ENCODE measurements at places on chromosomes 1 and 21.

GRCh38 chr1:29761159-29761928 is 525.0 kb downstream of the PTPRU start:
- DNase-seq: no peak
- no peak overlapping the region for H3K27ac ChIP-seq
- H3K27me3 ChIP-seq: no peaks in the 10 kb centered on the region
- H3K36me3 ChIP-seq: no peaks in the 10 kb centered on the region
- H3K4me1 ChIP-seq: peaks cover 13% of the 10 kb centered on the region

DNA sequence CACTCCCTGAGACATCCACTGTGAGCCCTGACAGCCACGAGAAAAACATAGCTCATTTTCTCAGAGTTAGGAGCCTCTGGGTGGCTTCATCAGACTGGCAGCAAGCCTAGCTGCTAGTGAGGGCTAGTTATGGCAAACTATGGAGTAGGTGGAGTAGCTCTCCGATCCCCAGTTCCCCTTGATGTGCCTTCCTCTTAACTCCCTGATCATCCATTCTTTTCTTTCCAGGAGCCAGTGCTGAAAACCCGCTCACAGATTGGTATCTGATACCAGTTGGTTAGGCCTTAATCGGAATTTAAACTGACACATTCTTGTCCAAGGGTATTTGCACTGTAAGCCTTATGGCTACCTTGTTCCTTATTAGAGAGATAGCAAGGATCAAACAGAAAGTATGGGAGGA is 31.4 kb upstream of the PAXBP1 start:
- H3K4me1 ChIP-seq: no peaks in the 10 kb centered on the region
- H3K27ac ChIP-seq: no peak overlapping the region
- DNase-seq: no peak

- H3K27ac ChIP-seq: no peak overlapping the region
- no peak for DNase-seq
- no peaks in the 10 kb centered on the region for H3K4me1 ChIP-seq
- no peaks in the 10 kb centered on the region for H3K36me3 ChIP-seq
- H3K4me3 ChIP-seq: no peak overlapping the region
- no peaks in the 10 kb centered on the region for H3K27me3 ChIP-seq
Measured at GRCh38 chr1:102857251-102857650, 251.1 kb downstream of the COL11A1 start.

DNA sequence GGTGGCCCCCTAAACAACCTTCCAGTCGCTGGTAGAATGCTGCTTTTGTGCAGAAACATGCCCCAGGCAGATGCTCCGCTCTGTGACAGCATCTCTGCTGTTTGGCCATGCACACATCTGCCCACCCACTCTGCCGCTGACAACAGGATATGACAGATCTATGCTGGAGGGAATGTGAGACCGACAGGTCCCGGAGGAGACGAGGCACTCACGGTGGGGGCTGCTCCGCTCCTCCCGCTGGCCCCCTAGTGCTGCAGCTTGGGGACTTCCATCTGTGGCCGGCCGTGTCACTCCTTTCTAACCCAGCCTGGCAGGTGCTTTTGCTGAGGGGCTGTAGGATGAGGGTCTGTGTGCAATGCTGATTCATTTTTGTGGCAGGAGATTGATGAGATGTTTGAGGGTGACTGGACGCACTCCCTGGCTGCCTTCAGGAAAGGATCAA is 49.1 kb upstream of the DMRTB1 start:
- no peaks in the 10 kb centered on the region for H3K36me3 ChIP-seq
- H3K4me1 ChIP-seq: no peaks in the 10 kb centered on the region
- H3K27me3 ChIP-seq: no peaks in the 10 kb centered on the region

GRCh38 chr1:147853391-147853790 is 49.2 kb upstream of the GJA8 start:
- no peaks in the 10 kb centered on the region for H3K36me3 ChIP-seq
- DNase-seq: no peak
- H3K4me1 ChIP-seq: no peaks in the 10 kb centered on the region
- H3K27ac ChIP-seq: no peak overlapping the region
- no peaks in the 10 kb centered on the region for H3K27me3 ChIP-seq

DNA sequence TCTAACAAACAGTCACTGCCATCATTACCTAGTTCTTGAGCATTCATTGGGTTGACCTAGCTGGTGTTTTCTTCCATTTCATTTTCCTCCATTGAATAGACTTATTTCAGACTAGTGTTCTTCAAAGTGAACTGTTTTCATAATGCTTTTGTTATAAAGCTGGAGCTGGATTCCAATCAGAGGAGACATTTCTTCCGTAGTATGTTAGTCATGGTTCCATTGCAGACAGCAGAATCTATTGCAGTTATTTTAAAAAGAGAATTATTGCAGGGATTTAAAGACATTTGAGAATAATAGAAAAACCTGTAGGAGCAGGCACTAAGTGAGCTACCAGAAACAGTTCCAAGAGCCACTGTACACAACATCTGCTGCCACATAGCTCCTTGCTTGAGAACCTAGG is 50.0 kb downstream of the HHAT start:
- H3K4me3 ChIP-seq: no peak overlapping the region
- no peaks in the 10 kb centered on the region for H3K27me3 ChIP-seq
- H3K36me3 ChIP-seq: no peaks in the 10 kb centered on the region
- no peak overlapping the region for H3K27ac ChIP-seq
- DNase-seq: no peak

DNA sequence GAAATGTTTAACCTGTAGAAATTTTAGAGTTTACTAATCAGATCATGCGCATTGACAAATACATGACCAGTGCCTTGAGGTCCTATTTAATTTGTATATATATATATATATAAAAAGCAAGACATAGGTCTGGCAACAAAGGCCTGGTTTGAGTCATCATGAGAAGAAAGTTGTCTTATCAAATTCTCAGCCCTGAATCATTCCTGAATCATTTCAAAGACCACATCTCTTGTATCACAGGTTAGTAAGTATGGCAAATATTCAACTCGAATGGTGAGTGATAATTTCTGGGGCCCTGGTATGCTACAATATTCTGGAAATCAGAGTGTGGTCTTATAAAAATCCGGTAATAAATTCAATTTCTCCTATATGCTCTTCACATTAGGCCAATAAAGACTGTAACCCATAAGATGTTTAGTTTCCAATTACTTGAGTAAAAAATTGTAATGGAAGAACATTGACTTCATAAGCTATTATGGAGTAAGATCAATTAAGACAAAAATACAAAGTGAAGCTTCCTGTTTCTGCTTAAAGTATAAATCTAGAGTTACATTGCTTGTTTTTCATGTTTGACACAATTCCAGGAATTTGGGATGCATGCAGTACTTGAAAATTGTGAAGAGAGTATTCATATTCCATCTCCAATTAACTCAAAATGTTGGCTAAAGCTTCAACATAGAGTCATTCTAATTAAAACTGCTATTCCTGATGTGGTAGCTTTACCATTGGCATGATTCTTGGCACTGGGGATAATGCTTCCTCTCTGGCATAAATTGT is 309.4 kb downstream of the BRINP3 start:
- H3K27me3 ChIP-seq: no peaks in the 10 kb centered on the region
- H3K4me3 ChIP-seq: no peak overlapping the region
- no peak for DNase-seq
- no peaks in the 10 kb centered on the region for H3K4me1 ChIP-seq

- no peaks in the 10 kb centered on the region for H3K36me3 ChIP-seq
- no peaks in the 10 kb centered on the region for H3K27me3 ChIP-seq
- peaks cover 7% of the 10 kb centered on the region for H3K4me1 ChIP-seq
- no peak overlapping the region for H3K4me3 ChIP-seq
Measured at GRCh38 chr1:25889470-25889869, 14.0 kb upstream of the PAQR7 start.

GRCh38 chr1:92315766-92316599 is 17.1 kb downstream of the RPAP2 start:
- DNase-seq: no peak
- no peaks in the 10 kb centered on the region for H3K27me3 ChIP-seq
- no peaks in the 10 kb centered on the region for H3K4me1 ChIP-seq
- H3K4me3 ChIP-seq: no peak overlapping the region

DNA sequence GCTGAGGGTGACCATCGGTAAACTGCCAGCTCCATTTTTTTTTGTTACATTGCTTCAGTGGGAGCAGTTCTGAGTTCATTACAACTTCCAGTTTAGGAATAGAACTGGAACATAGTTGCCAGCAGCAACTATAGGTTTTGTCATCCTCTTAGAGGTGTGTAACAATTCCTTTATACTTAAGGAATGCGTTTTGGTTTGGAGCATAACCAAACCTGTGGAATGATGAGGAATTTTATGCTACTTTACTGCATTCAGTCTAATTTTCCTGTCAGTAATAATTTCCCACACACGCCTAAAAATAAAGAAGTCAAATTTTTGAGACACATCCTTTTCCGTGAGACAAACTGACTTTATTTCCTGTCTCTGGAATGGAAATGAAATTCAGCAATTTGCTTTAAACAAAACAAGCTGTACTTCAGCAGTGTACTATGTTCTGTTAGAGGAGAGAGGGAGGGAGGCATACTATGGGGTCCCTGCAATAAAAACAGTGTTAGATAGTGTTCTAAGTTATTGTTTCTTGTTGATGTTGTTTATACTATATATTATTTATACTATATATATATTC is 4.8 kb upstream of the AMPD1 start:
- H3K4me3 ChIP-seq: no peak overlapping the region
- H3K4me1 ChIP-seq: no peaks in the 10 kb centered on the region
- DNase-seq: no peak
- no peaks in the 10 kb centered on the region for H3K36me3 ChIP-seq
- H3K27ac ChIP-seq: no peak overlapping the region
- H3K27me3 ChIP-seq: no peaks in the 10 kb centered on the region

DNA sequence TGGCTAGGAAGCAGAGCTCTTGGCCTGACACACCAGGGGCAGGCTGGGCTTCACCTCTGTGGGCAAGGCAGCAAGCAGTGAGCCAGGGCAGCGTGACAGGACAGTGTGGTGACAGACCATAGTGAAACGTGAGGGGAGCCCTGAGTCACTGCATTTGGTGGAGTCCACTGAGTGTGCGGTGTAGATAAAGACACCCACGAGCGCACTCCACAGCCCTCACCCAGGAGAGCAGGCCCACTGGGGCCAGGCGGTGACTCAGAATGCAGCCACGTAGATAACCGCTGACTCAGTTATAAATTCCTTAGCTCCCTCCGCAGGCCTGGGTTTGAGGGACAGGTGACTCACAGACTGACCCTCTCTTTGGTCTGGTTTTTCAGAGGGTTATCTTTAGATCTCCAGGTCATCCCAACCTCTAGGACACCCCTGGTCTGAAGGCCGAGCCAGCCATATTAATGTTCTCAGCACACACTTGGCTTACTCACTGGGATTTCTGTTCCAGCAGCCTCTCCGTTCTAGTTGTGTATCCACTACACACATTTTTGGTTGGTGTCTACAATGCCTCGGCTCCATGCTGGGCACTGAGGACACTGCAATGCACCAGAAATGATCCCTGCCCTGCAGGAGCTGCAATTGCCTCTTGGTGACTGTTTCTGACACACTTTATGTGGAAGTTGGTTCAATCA is 90.2 kb upstream of the TSPAN2 start:
- no peak overlapping the region for H3K4me3 ChIP-seq
- no peak for DNase-seq
- no peak overlapping the region for H3K27ac ChIP-seq
- no peaks in the 10 kb centered on the region for H3K4me1 ChIP-seq
- no peaks in the 10 kb centered on the region for H3K27me3 ChIP-seq
- H3K36me3 ChIP-seq: no peaks in the 10 kb centered on the region

GRCh38 chr1:195328102-195328501 is 1280.1 kb downstream of the KCNT2 start:
- no peaks in the 10 kb centered on the region for H3K27me3 ChIP-seq
- DNase-seq: no peak
- H3K4me3 ChIP-seq: no peak overlapping the region

- no peaks in the 10 kb centered on the region for H3K36me3 ChIP-seq
- H3K27me3 ChIP-seq: no peaks in the 10 kb centered on the region
- H3K4me3 ChIP-seq: no peak overlapping the region
- no peak for DNase-seq
- H3K27ac ChIP-seq: no peak overlapping the region
Measured at GRCh38 chr1:39113109-39113743, 87.1 kb downstream of the NDUFS5 start.

DNA sequence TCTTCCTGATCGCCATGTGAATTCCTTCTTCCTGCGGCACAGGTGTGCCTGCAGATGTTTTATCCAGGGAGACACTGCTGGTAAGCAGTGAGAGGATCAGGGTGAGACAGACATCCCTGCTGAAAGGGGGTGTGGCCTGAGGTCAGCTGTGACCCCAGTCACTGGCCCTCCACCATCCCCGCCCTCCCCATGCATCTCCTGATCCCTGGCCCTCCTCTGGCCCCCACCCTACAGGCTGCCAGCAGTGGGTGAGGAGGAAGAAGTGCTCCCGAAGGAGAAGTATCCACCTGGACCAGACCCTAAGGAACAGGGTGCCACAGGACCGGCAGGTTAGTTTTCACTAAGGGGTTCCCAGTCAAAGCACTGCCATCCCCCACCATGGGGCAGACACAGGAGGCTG is 85.3 kb downstream of the GLIS1 start:
- H3K27me3 ChIP-seq: no peaks in the 10 kb centered on the region
- DNase-seq: peak; percentile 24
- H3K4me3 ChIP-seq: no peak overlapping the region
- no peak overlapping the region for H3K27ac ChIP-seq
- H3K36me3 ChIP-seq: no peaks in the 10 kb centered on the region
- H3K4me1 ChIP-seq: no peaks in the 10 kb centered on the region

- no peak overlapping the region for H3K27ac ChIP-seq
- no peak for DNase-seq
- H3K4me3 ChIP-seq: no peak overlapping the region
- H3K27me3 ChIP-seq: no peaks in the 10 kb centered on the region
Measured at GRCh38 chr1:232293361-232293760, 336.6 kb downstream of the SIPA1L2 start.

- DNase-seq: no peak
- H3K27me3 ChIP-seq: no peaks in the 10 kb centered on the region
- H3K36me3 ChIP-seq: no peaks in the 10 kb centered on the region
- H3K4me1 ChIP-seq: no peaks in the 10 kb centered on the region
- no peak overlapping the region for H3K27ac ChIP-seq
Measured at GRCh38 chr1:47330212-47330611, 3.4 kb upstream of the CMPK1 start.

DNA sequence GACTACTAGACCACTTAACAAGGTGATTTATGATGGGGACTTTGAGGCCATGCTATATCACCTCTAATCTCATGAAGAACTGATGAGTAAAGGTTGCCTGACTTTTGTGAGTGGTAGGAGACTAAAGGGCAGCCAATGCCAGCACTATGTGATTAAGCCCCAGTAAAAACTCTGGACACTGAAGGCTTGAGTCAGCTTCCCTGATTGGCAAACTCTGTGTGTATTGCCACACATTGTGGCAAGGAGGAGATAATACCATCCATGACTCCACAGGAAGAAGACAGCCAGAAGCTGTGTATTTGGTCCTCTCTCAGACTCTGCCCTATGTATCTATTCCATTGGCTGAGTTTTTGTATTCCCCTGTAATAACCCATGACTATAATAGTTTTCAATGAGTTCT is 413.3 kb upstream of the ZRANB2 start:
- no peaks in the 10 kb centered on the region for H3K36me3 ChIP-seq

Data from kidney (tissue), 22 donors.